ENCODE measurements at places on chromosomes 5 and 9.
A peak's percentile ranks its signal among the peaks of the same experiment; 100 is the strongest.

- DNase-seq: peak; percentile 36
These were observed 139.6 kb upstream of the RASA1 start for GRCh38 chr5:87127956-87128687.

DNA sequence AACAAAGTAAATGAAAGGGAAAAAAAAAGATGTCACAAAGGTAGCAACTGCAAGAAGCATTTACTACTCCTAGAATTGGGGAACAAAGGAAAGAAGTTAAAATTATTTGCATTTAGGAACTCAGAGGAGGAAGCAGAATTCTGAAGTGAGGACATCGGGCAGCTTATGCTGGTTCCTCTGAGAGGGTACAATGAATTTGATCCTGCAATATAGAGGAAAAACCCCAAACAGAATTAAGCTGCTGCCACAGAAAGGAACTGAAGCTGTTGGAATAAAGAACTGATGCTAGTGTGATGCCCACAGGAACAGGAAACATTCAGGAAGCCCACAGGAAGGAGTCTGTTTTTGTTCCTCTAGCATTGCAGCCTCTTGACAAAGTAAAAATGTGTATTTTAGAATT is 22.3 kb upstream of the TBCA start:
- DNase-seq: no peak

DNA sequence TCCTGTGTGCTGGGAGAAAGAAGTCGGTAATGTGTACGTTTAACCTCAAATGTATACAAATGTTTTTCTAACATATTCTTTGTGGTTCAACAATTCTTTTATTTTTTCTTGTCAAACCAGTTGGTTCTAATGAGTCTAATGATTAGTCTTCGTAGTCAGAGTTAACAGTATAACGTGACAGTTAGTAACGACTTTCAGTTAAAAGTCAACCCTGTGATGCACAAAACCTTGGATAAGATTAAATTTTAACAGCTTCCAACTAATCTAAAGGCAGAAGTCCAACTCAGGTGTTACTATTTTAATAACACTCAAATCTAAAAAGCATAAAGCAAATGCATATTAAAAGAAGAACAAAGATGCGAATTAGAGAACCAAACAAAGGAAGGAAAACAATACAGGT is 47.0 kb downstream of the SEMA6A start:
- DNase-seq: no peak

DNA sequence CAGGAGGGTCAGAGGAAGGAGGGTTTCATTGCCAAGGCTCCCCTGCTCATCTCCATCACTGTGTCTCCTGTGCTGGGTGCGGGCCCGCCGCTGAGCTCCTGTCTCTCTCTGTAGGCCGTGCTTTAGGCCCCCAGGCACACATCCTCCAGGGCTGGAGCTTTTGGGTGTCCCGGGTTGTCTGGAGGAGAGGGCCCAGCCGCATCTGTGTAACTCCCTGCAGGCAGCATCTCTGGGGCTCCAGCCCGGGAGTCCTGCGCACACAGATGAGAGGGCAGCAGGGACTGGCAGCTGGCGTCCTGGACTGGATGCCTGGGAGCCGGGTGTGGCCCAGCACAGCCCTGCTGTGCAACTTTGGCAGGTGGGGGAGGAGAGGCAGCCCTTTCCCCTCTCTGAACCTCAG is 40.2 kb downstream of the LRSAM1 start:
- no peak for DNase-seq

GRCh38 chr5:14397717-14398116 is 183.9 kb upstream of the OTULINL start:
- no peak for DNase-seq

DNA sequence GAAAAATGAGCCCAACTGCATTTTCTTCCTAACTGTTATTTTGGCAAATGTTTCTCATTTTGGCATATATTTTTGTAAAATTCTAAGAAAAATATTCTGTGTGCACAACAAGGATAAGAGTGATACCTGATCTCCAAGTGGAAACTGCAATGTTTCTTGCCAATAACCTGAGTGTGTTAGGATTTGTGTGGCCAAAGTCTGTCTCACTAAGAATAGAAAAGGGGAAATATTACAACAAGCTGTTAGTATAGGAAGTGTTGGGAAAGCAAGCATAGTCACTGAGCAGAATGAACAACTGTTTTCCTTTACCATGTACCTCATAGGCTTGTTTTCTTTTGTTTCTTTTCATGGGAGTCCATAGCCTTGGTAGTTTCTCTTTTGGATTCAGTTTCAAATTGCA is 624.2 kb downstream of the MTRR start:
- DNase-seq: no peak

GRCh38 chr9:134066526-134066912 is 1.3 kb downstream of the BRD3 start:
- no peak for DNase-seq

- no peak for DNase-seq
These were observed 27.9 kb downstream of the MROH2B start for GRCh38 chr5:41043109-41043747.

GRCh38 chr5:149404746-149405549 is 25.9 kb upstream of the IL17B start:
- no peak for DNase-seq

- DNase-seq: no peak
These were observed 1006.9 kb upstream of the CTNND2 start for GRCh38 chr5:12911156-12911555.

GRCh38 chr9:96056226-96056625 is 180.7 kb downstream of the ERCC6L2 start:
- no peak for DNase-seq

DNA sequence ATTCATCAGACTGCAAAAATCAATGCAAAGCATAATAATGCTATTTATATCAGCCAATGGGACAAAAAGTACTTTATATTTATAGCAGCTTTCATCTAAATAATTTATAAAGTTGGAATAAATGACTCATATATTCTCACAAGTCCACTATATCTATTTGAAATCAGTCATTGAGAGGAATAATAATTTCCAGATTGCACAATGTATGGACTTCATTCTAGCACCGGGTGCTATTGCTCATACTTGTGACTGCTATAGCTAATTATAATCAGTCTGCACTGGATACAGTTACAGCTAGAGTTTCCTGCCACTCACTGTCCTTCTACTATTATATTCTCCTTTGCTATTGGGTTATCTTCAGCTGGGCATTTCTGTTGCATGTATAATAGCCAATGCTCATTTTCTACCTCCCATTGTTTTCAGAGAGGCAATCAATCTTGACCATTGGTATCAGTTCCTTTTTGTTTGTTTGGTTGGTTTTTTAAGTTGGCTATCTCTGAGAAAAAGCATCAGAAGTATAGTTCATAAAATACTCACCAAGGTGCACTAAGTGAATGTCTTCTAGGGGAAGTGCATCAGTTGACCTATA is 1.9 kb downstream of the CDH18 start:
- no peak for DNase-seq

DNA sequence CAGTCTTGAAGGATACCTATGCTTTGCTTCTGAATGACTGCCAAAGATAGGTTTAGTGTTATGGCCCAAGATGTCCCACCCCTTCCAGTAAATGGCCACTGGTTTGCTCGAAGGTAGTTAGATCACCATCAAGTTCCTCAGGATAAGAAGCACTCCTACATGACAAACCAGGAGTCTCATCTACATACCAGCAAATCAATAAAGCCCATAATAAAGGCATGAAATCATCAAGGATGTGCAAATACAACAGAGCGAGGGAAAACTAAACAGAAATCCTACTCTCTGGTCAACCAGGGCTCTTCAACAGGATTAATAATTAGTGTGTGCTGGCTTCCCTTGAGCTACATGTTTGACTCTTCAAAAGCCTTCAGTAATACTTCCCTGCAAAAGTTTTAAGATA is 141.0 kb downstream of the LHFPL2 start:
- DNase-seq: no peak

- no peak for DNase-seq
These were observed 2.6 kb upstream of the DAPK1 start for GRCh38 chr9:87494970-87495471.

GRCh38 chr5:96434201-96434645 is 1.2 kb upstream of the PCSK1 start:
- peak; percentile 16 for DNase-seq

DNA sequence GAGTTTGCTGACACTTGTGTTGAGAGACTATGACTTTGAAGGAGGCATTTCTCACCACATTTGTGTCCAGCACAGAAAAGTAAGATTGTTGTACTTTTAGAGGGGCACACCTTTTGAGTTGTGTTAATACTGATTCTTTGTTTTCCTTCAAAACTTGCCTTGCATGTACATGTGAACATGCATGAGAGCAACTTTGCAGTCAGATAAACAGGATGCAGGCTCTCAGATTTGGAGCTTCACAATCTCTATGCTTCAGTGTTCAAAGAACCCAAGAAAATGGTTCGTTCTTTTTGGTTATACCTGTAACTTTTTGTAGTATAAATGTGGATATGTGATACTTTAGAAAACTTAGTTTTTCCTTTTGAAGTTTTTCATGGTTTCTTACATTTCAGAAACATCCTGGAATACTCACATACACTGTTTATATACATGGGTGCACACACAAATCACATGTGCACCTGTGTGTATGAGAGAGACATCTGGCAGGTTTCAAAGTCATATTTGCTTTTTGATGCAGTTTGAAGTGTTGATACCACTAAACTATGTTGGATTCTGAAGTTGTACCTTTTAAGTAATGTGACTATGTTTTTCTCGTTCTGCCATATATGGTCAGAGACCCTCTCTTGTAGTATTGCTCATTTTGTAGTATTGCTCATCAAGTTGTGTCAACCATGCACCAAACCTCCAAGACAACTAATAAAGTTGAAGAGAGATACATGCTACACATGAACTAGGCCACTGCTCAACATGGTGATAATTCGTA is 190.7 kb downstream of the CD180 start:
- DNase-seq: no peak

DNA sequence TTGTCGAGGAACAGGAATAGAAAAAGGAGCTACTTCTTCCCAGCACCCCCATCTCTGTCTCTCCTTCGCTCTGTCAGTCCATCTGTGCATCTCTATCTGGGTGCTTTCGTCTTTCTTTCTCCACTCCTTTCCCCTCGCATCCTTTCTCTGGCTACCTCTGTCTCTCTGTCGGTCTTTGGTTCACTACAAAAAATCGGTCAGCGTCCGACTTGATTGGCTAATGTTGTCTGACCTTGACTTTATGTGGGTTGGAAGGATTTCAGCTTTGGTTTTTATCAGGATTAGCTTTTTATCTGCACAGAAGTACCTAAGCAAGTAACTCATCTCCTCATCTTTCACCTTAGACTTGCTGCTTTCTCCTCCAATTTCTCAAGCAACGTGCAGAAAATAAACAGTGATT is 575.2 kb upstream of the ZNF462 start:
- DNase-seq: no peak

GRCh38 chr9:125074976-125075375 is 68.4 kb downstream of the SCAI start:
- no peak for DNase-seq

- DNase-seq: no peak
These were observed 12.8 kb upstream of the MAN2A1 start for GRCh38 chr5:109676920-109677319.

- no peak for DNase-seq
These were observed 31.4 kb upstream of the MSX2 start for GRCh38 chr5:174692982-174693422.

DNA sequence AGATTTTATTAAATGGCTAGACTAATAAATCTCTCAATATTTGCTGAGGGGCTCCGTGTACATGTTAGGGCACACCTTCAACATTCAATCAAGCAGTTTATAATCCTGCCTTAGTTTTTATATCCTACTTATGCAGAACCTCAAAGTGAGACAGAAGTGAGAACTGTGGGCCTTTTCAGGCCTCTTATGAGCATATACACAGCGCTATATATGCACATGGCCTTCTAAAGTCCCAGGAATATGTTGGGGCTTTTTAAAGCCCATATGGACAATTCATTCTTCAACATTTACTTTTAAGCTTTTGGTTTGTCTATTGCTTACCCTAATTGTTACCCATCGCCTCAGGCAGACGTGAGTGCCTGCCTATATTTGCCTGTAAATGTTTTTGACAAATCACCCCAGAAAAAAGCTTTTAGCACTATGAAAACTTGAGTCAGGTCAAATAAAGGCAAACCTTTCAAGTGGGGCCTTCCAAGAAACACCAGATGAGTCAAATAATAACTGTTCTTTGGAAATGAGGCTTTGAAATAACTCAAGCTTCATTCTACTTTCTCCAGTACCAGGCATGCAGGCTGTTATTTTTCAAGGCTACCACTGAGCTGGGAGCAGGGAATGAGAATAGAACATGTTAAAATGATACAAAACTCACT is 58.2 kb downstream of the ESM1 start:
- no peak for DNase-seq

DNA sequence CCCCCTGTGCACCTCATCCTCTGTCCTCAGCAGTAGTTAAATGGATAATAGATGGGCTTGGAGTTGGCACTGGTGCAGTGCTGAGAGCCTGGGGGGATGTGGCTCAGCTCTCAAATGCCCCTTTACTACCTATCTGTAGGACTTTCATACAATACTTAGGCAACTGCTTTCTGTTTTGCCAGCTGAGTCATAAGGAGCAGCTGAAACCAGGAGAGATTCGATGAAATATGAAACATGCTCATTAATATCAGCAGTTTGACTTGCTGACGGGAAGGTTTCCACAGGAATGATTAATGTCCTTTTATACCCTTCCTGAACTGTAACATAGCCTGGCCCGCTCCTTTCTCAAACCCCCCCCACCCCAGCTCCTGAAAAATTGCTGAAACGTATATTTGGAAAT is 142.6 kb downstream of the SAXO1 start:
- no peak for DNase-seq

GRCh38 chr9:74859786-74860185 is 27.9 kb downstream of the TRPM6 start:
- DNase-seq: no peak

- no peak for DNase-seq
These were observed 184.6 kb downstream of the ACTL7B start for GRCh38 chr9:108671176-108671575.

DNA sequence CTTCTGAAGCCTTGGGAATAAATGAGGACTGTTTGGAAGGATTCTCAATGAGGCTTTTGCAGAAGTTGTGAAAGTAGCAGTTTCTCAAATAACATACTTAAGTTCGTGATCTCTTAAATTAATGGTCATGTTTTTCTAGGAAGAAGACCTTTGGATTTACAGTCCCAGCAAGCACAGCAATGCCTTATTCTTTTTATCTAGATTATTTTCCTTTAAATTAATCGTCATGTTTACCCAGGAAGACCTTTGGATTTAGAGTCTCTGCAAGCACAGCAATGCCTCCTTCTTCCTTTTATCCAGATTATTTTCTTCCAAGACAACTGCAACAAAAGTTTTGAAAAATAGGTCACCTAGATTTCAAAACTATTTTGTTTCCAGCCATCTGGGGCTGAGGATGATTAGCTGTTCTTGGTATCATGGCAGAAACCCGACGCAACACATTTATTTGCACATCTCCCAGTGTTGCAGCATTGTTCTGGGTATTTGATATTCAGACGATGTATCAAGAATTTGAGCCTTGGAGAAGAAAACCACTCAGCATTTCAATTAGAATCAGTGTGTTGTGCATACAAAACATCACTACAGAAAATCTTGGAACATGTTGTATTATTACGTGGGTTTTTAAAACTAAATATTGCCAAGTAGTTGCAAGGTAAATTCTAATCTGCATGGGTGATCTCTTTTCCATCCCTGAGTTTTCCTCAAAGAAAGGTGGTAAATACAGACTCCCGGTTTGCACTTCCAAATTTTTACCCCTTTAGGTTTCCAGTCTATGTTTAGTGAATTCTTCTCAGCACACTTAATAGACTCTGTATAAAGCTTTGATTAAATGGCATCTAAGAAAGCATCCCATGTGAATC is 50.9 kb downstream of the JAKMIP2 start:
- DNase-seq: no peak

Data from CD4-positive, alpha-beta T cell treated with Interleukin-17A for 4 hours (primary cell).